ENCODE measurements at places on chromosomes 5 and 9. TPM values are rescaled to one million over a fixed set of nuclear protein-coding genes. Genes with fewer than 3 reads are reported as not detected.

- no peak for DNase-seq
Observed at GRCh38 chr5:177983763-177984583, 12.1 kb downstream of the PROP1 start.

GRCh38 chr9:136213733-136214132 is 8.8 kb upstream of the LHX3 start:
- no peak for DNase-seq

Gene OR1Q1
- polyA plus RNA-seq, result not detected

DNA sequence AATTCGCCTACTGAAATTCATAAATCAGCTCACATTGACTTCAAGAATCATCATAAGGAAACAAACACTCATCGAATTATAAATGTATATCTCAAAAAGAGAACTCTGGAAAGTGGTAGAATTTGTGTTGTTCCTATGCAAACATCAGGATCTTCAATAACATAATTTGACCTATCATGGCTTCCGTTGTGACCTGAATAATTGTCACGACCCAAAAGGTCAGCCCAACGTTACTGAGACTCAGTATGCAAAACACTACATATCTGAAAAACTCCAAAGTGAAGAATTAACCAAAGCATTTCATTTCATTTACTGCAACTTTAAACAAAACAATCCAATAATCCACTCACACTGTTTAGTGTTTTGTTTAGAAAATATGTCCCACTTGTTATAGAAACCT is 1.2 kb downstream of the RAPGEF6 start:
- DNase-seq, result no peak
